ENCODE measurements at places on chromosomes 4 and X.

- DNase-seq, result no peak
Observed at GRCh38 chr4:149531861-149532260, 283.8 kb downstream of the IQCM start.

- no peak for DNase-seq
Observed at GRCh38 chr4:150329373-150329772, 251.1 kb downstream of the DCLK2 start.

GRCh38 chr4:70239884-70240591 is 2.4 kb upstream of the CSN3 start:
- no peak for DNase-seq

DNA sequence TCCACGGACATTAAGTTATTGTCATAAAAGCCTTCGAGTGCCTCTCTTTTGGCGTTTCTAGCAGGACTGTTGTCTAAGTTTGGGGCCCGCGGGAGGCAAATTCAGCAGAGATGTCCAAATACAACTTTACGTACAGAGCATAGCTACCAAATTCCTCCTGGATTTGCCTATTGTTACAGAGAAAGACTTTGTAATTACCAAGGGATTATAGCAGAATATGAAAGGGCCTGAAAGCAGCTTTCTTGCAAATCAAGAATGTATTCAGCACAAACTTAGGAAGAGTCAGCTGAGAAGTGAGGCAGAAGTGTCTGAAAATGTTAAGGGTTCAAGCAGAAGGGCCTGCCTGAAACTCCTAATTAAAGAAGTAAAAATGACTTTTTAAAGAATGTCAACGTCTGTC is 1053.5 kb upstream of the TENM3 start:
- no peak for DNase-seq

DNA sequence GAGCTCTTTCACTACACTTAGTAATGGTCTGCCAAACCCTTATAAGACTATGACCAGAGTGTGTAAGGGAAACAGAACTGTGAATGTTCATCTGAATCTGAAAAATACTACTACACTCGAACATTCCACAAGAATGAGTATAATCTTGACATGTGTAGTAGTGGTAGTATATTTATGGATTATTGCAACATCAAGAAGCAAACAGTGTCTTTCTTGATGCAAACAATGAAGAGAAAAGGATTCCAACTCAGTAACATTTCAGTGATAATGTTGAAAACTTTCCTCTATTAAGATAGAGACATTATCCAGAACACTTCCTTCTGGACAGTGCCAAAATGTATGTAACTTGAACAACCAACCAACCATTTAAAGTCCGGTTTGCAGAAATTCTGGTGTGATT is 394.7 kb upstream of the CPEB2 start:
- no peak for DNase-seq

GRCh38 chr4:121122661-121123060 is 41.5 kb downstream of the TNIP3 start:
- DNase-seq, result no peak

- no peak for DNase-seq
Observed at GRCh38 chr4:186105647-186106321, 1.3 kb downstream of the FAM149A start.

- no peak for DNase-seq
Observed at GRCh38 chrX:66035667-66036066, 4.2 kb downstream of the VSIG4 start.

DNA sequence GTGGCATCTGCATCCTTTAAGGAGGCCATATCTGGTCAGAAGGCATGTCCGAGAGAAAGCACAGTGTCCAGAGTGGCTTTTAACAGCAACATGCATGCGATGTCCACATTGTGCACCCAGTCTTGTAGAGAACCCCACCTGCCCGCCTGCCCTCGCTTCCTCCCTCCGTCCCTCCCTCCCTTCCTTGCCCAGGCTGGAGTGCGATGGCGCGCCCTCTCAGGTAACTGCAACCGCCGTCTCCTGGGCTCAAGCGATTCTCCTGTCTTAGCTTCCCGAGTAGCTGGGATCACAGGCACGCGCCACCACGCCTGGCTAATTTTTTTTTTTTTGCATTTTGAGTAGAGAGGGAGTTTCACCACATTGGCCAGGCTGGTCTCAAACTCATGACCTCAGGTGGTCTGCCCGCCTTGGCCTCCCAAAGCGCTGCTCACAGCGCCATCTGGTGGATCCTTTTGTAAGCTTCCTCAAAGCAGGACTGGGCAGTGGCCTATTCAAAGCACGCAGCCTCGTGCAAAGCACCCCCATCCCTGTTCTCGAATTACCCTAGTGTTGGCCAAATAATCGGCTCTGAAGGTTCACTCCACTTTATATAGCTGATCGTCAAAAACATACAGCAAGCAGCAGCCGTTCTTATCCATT is 15.0 kb downstream of the BRCC3 start:
- no peak for DNase-seq

- no peak for DNase-seq
Observed at GRCh38 chr4:78616046-78616498, 64.5 kb downstream of the ANXA3 start.

GRCh38 chr4:113756005-113756410 is 5.5 kb downstream of the CAMK2D start:
- DNase-seq, result no peak

- DNase-seq, result no peak
Observed at GRCh38 chrX:65990702-65991101, 49.2 kb downstream of the VSIG4 start.

DNA sequence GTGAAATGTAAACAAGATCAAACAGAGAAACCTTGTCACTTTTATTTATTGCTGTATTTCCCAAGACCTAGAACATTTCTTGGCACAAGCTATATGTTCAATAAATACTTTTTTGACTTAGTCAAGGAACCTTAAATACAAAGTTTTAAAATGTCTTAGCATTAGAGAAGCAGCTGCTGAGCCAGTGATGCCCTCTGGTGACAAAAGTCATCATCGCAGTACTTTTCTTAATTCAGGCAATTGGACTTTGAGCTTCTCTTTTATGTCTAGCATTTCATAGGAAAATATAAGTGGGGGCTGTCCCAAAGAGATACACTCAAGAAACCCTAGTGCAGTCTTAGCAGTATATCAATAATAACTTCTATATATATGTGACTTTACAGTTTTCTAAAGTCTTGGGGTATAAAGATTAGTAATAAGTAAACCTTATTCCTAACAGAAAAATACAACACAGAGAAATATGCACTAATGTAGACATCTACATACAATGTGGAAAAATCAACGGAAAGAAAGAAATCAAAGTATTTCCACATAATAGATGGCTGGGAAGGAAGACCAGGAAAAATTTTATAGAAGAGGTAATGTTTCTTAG is 118.4 kb downstream of the DTHD1 start:
- peak; percentile 32 for DNase-seq

DNA sequence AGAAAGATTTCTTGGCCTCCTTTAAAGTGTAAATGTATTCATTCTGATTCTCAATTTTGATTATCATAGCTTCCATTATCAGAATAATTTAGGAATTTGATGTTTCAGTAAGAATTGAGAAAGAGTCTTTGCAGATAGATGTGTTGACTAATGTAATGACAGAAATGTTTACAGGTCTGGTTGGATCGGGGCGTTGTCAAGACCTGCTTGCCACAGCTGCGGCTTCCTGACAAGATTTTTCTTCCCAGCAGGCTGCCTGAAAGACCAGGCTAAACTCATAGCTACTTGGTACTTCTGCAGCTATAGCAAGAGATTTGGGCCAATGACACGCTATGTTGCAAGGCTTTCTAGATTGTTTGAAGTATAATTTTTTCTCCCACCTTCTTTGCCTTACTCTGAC is 91.5 kb upstream of the ANKRD50 start:
- DNase-seq, result no peak

DNA sequence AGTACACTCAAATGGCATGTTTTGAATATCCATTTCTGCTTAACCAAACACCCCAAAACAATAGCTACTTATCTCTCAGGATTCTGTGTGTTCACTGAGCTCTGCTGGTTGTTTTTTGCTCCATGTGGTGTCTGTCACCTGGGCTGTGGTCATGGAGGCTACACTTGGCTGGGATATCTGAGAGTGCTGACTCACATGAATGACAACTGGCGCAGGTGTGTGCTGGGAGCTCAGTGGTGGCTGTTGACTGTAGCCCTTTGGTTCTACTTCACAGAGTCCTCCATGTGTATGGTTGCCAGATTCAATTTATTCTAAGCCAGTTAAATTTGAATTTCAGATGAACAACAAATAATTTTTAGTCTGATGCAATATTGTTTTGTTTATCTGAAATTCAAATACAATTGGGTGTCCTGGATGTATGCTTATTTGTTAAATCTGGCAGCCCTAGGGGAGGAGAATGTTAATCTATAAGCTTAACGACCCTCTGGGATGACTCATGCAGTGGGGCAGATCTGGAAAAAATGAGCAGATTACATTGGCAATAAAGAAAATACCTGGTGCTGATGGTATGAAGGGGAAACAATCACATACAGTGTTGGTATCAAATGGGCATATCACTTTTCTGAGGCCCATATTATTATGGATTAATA is 28.2 kb upstream of the TCEAL4 start:
- DNase-seq, result no peak

GRCh38 chrX:31805781-31806180 is 733.9 kb upstream of the FTHL17 start:
- DNase-seq, result no peak

DNA sequence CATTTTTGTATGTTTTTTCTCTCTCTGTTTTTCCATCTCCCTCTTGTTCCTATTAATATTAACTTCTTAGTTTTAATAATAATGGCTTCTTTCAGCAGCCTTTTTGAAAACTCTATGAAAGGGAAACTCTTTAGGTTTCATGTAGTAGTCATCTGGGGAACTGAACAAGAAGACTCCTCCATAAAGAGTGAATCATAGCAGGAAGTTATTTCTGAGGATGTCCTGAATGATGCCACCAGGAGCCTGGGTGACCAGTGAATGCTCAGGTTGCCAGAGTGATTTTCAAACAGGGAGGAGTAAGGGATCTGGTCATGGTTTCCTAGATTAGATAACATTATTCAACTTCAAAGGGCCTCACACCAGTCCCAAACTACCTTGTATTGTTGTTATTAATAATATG is 212.8 kb upstream of the PDE5A start:
- DNase-seq, result no peak

DNA sequence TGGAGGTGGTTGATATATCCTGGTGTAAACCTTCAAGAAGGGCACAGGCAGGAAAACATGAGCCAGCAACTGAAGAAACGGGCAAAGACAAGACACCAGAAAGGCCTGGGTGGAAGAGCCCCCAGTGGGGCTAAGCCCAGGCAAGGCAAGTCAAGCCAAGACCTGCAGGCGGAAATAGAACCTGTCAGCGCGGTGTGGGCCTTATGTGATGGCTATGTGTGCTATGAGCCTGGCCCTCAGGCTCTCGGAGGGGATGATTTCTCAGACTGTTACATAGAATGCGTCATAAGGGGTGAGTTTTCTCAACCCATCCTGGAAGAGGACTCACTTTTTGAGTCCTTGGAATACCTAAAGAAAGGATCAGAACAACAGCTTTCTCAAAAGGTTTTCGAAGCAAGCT is 7.2 kb downstream of the ZFP42 start:
- DNase-seq, result no peak

- no peak for DNase-seq
Observed at GRCh38 chr4:123892368-123892976, 495.9 kb downstream of the SPRY1 start.

GRCh38 chr4:123064390-123064789 is 142.0 kb upstream of the NUDT6 start:
- DNase-seq, result no peak

DNA sequence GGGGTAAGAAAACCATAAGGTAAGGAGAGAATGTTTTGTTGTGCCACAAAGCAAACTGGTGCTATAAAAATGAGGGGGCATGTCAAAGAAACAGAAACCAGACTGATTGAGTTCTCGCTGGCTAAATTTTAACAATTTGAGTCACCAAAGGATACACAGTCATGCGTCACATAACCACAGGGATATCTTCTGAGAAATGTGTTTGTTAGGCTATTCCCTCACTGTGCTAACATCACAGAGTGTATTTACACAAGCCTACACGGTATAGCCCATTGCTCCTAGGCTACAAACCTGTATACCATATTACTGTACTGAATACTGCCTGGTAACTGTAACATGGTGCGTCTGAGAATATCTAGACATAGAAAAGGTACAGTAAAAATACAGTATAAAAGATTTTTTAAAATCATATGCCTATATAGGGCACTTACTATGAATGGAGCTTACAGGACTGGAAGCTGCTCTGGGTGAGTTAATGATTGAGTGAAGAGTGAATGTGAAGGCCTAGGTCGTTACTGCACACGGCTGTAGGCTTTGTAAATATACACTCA is 50.1 kb downstream of the FBXW7 start:
- no peak for DNase-seq

- DNase-seq, result no peak
Observed at GRCh38 chr4:85774000-85774399, 299.1 kb downstream of the ARHGAP24 start.

Measured in stimulated activated CD4-positive, alpha-beta T cell treated with anti-CD3 and anti-CD28 coated beads, TNF-alpha, amount 100 ng/mL, for 4 hours (primary cell).